ENCODE measurements at places on chromosomes 2 and 18. TPM values are rescaled to one million over a fixed set of nuclear protein-coding genes. Genes with fewer than 3 reads are reported as not detected.

IWS1 gene
- 47.0 TPM for total RNA-seq

TFPI gene
- 89.7 TPM for total RNA-seq

TTN gene
- total RNA-seq = 1.0 TPM

HRH4 gene
- not detected for total RNA-seq

VSNL1 gene
- total RNA-seq = 0.61 TPM

KIF3C gene
- 39.5 TPM for total RNA-seq

PTH2R gene
- total RNA-seq = not detected

AQP12B gene
- total RNA-seq = not detected

SPDYA gene
- total RNA-seq = 1.7 TPM

UPP2 gene
- total RNA-seq = not detected

C2orf68 gene
- 74.6 TPM for total RNA-seq

SMARCAL1 gene
- 33.0 TPM for total RNA-seq

TWSG1 gene
- 57.2 TPM for total RNA-seq

GRCh38 chr2:26072925-26073768, 39.3 kb downstream of the RAB10 start:
- DNase-seq = no peak

DNA sequence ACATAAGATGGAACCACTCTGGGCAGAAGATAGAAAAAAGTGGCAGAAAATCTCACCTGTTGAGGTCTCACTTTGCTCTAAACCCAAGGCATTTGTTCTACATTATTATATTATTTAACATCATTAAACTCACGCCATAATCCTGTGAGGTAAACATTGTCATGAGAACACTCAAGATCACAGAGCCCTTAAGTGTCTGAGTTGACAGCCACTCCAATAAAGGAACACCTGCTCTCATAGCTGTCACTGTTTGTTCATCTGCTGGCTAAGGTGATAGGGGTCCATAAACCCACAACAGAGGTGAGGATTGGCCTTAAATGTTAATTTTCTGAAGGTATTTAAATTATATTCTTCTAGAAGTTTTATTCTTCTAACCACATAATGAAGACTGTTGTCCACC, 439.7 kb downstream of the RIT2 start:
- no peak for DNase-seq

DNA sequence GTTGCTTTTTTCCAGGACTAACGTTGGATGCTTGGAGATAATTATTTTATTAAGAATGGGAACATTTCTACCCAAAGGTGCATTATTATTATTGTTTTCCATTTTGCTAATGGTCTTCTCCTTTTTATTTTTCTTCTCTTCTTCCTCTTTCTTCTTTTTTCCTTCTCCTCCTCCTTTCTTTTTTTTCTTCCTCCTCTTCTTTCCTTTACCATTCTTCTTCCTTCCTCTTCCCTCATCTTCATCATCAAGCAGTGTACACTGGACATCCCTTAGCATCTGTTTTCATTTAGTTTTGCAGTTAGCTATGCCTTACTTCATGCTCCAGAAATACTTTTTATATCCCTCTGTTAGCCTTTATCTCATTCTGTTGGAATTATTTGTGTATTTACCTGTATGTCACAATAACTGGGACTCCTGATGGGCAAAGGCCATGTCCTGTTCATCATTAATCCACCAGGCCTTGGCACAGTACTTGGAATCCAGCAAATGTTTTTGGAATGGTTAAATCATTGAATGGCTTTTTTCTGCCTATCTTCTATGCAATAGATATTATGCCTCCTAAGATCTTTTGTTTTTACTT, 162.7 kb downstream of the CAMKMT start:
- no peak for DNase-seq

DNA sequence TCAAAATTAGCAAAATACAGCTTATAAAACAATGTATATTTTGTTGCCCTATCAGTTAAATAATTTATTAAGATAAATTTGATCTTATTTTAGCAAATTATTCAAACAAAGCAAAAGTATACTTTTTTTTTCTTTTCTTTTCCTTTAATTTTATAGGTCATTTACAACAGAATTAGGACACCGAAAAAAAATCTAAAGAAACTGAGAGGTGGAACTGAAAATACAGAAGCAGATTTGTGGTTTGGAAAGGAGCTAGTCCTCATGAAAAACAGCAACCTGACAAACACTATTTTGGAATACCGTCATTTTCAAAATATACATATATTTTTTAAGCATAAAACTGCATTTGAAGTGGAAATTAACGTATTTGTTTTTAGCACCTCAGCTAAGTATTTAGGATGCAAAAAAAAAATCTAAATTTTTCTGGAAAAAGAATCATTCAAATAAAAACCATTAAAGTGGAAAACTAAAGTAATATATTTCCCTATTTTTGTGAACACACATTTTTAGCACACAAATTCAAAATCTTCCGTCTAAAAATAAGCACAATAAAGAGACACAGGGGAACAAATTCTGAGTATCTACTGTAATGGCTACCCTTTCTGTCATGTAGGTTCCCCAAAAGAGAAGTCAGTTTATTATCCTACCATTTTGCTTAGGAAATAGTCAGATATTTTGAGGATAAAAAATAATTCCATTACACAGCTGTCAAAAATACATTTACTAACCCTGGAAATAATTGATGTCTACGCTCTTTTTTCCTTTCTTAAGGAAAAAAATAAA, 2.7 kb downstream of the CCDC88A start:
- no peak for DNase-seq

DNA sequence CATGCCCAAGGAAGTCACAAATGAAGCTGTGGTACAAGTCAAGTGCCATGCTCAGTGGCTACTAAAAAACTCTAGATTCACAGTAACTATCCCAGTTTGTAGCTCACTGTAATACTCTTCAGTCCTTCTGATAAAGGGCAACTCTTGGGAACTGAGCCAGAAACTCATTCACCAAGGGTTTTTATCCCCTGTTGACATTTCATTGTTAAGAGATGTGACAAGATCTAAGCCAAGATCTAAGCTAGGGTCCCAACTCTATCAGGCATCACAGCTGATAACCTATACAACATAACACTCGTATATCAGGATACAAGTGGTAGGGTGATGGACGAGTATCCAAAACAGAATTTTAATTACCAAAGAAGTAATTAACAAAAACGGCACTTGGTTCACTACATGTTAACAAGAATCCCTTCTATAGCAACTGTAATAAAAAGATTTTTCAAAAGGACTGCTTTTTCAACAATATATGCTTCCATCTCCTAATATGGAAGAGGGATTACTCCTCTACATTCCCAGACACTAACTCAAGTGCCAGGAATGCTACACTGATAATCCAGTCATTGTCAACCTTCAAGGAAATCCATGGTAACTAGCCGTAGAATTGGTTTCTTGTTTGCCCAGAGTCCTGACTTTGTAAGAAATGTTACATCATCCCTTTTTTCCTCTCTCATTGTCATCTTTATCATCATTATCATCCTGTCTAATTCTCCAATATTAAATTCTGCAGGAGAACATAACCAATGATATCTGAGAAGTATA, 111.7 kb downstream of the CDH2 start:
- DNase-seq = no peak

DNA sequence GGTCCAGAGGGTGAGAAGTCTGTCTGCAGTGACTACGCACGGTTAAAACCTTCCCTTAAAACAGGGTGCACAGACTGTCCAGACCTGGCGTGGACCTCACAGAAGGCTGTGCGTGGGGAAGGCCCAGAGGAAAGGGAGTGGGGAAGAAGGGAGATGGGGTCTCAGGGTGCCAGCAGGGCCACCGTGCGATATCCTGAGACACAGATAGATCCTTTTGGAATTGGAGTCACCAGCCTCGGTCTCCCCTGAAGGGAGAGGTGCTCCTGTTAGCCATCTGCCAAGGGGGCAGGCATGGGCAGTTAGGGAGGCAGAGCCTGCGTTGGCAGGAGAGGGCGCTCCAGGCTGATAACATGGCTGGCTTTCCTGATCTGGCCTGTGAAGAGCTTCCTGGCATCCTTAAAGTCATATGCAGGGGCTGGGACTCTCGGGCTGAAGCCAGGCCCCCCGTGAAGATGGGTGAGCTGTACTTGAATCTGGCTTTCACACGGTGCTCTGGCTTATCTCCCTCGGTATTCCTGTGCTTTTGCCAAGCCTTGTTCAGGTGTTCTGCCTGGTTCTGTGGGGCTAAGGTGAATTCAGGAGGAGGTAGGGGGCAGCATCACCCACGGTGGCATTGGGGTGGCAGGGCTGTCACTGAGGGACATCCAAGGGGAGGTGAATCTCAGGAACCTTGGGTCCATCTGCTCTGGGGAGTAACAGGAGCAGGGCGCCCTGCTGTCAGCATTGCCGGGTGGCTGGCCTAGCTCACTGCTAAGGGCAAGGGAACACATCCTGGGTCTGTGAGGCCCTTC, 107.2 kb upstream of the SMAD2 start:
- DNase-seq = no peak

GRCh38 chr2:210540471-210540870, 15.9 kb upstream of the CPS1 start:
- no peak for DNase-seq

DNA sequence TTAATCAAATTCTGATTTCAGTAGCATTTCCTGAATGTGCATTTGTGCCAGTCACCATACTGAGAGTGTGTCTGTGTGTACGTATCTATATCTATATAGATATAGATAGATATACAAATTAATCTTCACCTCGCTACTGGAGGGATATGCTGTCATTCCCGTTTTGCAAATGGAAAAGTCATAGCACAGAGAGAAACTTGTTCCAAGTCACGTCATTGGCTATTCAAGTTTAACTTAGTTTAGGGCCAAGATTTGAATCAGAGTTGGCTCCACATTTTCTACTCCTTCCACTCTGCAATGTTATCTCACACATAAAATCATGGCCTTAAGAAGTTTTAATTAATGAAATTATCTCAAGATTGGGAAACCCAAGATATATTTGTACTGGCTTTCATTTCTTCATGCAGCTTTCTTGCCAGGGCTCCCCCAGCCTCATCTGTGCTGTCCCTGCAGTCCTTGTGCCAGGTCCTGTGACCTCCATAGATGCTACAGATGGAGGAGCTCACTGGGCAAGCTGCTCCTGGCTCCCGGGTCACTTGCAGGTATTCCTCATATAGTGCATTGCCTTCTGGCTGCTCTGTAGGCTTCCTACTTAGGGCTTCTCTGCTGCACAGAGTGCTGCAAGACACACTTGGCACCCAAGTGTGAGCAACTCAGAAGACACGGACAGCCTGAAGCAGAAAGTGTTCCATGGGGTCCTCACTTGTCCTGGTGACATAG, 245.8 kb downstream of the KCNS3 start:
- DNase-seq = no peak

GRCh38 chr2:72982781-72983499, 65.6 kb downstream of the EMX1 start:
- no peak for DNase-seq

GRCh38 chr2:43169987-43170386, 56.4 kb downstream of the ZFP36L2 start:
- no peak for DNase-seq

GRCh38 chr2:216849987-216850386, 9.9 kb downstream of the TNP1 start:
- DNase-seq = no peak

GRCh38 chr2:219645631-219646527, 18.4 kb downstream of the SLC4A3 start:
- DNase-seq = no peak

DNA sequence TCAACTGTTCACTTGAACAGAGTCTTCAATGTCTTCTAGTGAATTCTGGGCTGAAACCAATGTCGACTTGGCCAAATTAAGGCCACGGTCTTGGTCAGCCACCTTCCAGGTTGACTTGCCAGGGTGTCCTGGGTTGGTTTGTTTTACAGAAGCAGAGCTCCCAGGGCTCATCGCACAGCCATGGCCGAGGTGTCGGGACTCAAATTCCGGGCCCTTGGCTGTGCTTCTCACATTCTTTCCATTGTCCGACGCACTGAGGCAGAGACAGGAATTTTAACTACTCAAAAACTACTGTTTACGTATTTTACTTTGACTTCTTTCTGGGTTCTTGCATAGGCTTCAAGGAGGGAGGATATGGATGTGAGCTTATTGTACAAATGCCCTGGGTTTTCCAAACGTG, 51.7 kb downstream of the HPCAL1 start:
- DNase-seq = no peak

GRCh38 chr2:71223767-71224333, 3.1 kb downstream of the PAIP2B start:
- no peak for DNase-seq

- DNase-seq = no peak
These were observed 358.2 kb upstream of the MYT1L start for GRCh38 chr2:2689306-2689705.

GRCh38 chr2:124879640-124880039, 854.6 kb downstream of the CNTNAP5 start:
- DNase-seq = no peak

DNA sequence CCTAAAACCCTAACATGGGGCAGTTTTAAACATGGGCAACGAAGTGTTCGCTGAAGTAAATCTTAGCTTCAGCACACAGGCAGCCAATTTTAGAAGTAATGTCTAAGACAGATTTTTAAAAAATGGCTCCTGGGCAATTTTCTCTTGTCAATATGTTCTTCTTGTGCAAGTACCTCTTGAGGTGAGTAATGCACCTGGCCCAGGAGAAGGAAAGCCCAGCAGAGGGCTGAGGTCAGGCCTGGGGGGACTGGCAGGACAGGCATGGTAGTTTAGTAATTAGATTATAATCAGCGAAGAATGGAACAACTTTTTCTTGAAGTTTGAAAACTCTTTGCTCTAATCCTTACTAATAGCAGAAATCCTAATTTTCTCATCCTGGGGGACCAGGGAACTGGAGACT, 77.6 kb downstream of the SPRED2 start:
- no peak for DNase-seq

- DNase-seq = no peak
These were observed 213.3 kb upstream of the CTAGE1 start for GRCh38 chr18:22630980-22631379.

GRCh38 chr2:231621051-231621879, 28.6 kb downstream of the TEX44 start:
- DNase-seq = no peak

DNA sequence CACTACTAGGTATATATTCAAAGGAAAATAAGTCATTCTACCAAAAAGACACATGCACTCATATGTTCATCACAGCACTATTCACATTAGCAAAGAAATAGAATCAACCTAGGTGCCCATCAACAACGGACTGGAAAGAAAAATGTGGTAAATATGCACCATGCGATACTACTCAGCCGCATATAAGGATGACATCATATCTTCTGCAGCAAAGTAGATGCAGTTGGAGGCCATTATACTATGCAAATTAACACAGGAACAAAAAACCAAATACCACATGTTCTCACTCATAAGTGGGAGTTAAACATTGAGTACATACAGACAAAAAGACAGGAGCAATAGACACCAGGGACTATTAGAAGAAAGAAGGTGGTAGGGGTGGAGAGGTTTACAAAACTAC, 412.1 kb upstream of the CWC22 start:
- no peak for DNase-seq

- no peak for DNase-seq
These were observed 151.8 kb downstream of the MGAT5 start for GRCh38 chr2:134405611-134406081.
